T-cell (primary cell): ENCODE measurements at places on chromosomes 16 and 17.

GRCh38 chr16:85579191-85579590, 33.9 kb upstream of the GSE1 start:
- DNase-seq: no peak

- no peak for DNase-seq
These were observed 665 bp upstream of the AKAP1 start for GRCh38 chr17:57084361-57084801.

DNA sequence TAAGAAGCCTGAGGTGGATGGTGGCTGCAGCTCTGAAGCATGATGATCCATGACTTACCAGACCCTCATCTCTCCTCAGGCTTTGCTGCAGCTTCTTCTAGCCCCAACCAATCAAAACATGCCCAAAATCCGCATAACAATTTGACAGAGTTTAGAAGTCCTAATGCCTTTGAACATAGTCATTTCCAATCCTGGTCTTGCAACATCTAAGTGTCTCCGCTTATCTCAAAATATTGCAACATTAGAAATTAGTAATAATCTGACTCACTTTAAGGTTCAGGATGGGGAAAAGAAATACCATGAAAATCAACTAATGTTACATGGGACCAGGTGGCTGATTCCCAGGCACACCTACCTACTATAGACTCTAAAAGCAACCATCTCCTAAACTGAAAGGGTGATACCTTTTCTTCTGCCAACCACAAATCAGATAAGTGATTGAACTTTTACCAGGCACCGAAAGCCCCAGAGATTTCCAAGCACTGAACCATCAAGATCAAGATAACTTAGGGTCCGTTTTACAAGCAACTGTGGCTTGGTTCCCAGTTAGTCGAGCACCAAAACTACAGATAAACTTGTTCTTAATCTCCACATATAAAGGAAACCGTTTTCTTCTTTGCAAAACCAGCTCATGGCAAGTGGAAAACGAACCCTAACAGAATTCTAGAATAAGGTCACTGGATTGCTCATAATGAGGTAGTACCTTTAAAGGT, 14.0 kb downstream of the ERN1 start:
- no peak for DNase-seq

DNA sequence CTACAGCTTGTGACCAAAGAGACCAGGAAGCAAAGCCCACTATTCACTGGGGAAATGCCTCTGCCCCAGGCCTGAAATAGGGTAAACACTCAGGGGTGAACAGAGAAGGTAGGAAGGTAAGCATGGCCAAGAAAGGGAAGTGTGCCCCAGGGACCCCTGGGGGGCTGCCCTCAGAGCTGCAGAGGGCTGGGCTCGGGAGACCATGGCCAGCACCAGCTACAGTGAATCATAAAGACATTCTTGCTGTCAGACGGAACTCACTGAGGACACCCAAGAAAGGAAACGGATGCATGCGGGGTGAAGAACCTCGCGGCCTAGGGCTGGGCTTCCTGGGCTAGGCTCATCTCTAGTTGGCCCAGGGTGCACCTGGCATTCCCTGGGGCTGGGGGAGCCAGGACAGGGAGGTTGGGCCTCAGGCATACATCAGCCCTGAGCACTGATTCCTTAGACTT, 9.6 kb downstream of the HIC1 start:
- no peak for DNase-seq

DNA sequence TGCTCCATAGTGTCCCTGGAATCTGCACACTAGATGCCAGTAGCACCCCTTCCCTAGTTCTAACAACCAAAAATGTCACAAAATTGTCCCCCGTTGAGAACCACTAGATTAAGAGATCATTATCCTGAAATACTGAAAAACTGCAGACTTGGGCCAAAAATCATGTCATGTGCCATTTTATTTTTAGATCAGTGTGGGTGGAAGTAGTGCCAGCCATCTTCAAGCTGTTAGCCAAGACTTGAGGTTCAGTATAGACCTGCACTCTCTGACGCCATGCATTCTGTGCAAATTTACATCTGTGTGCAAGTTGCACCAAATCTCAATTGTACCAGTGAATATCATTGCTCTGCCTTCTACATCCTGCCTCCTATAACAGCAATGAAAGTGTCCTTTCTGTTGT, 31.5 kb upstream of the NOL11 start:
- DNase-seq: no peak

- peak; percentile 37 for DNase-seq
These were observed 5.3 kb downstream of the RPL13 start for GRCh38 chr16:89565506-89566372.

DNA sequence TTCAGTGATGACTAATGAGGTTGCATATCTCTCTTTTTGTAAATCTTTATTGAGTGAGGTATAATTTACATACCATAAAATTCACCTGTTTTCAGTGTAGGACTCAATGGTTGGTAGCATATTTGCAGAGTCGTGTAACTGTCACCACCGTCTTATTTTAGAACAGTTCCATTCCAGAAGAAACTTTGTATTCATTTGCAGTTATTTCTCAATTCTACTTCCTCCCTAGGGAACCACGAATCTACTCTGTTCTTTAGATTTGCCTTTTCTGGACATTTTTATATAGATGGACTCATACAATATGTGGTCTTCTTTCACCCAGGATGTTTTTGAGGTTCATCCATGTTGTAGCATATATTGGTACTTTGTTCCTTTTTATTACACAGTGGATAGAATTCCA, 3.7 kb downstream of the FTO start:
- DNase-seq: no peak

GRCh38 chr17:76427501-76428231, 25.3 kb downstream of the UBE2O start:
- no peak for DNase-seq

- DNase-seq: no peak
These were observed 5.4 kb downstream of the CLUH start for GRCh38 chr17:2705888-2706795.

DNA sequence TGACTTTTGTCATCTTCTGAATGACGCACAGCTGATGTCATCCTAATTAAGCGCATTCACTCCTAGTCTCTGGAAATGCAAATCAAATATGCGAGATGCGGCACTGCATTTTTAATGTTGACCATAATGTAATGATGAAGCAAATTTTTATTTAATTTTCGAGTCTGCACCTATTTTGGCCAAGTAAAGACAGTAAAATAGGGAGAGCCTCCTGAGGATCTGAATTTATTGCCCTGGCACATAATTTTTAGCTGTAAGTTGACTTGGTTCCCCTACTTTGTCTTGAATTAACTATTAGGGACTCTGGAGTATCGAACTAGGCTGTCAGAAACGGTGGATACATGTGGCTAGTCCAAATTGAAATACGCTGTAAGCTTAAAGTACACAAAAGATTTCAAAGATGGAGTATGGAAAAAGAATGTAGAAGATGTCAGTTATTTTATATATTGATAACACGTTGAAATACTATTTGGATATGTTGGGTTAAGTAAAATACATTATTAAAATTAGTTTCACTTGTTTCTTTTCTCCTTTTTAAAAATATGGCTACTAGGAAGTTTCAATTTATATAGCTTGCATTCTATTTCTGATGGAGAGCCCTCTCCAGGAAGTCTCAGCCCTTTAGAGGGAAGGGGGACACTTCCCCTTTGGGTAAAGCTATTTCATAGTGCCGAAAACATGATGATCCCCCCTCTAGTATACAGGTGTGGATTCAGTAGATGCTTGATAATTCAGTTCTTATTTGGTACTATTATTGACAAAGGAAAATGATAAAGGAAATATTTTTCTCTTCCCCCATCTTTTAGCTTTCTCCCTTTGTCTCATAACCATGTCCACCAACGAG, 991 bp downstream of the KPNA2 start:
- no peak for DNase-seq

- DNase-seq: no peak
These were observed at the start of gene CAVIN1 for GRCh38 chr17:42422958-42423712. Gene CAVIN1, minus strand, starts transcription at chr17:42423256. Its CDS starts 159 bp downstream, at chr17:42423097.

DNA sequence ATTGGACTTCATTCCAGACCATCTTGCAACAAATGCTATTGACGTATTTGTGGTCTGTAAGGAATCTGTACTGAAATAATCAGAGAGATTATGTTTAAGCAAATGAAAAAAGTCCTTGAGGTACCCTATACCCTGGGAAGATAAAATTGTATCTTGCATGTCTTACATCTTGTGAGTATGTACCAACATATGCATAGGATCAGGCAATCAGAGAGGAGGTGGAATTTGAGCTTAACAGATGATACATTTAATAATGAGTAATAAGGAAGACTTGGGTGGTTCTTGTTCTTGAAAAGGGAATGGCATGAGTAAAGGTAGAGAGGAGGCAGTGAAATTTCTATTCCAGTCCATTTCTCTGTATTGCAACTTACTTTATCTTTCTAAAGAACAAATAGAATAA, 10.6 kb downstream of the MOSMO start:
- no peak for DNase-seq

DNA sequence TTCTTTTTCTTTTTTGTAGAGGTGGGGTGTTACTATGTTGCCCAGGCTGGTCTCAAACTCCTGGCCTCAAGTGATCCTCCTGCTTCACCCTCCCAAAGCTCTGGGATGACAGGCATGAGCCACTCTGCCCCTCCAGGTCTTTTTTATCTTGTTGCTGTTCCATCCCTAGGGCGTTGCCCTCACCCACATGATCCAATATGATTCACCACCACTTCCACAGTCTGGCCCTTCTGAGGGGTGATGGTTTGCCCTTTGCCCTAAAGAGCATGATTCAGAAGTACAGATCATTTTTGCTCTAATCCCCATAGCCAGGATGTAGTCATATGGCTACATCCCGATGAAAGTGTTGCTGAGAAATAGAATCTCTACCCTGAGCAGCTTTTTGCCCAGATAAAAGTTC, 18.8 kb downstream of the STX4 start:
- no peak for DNase-seq

DNA sequence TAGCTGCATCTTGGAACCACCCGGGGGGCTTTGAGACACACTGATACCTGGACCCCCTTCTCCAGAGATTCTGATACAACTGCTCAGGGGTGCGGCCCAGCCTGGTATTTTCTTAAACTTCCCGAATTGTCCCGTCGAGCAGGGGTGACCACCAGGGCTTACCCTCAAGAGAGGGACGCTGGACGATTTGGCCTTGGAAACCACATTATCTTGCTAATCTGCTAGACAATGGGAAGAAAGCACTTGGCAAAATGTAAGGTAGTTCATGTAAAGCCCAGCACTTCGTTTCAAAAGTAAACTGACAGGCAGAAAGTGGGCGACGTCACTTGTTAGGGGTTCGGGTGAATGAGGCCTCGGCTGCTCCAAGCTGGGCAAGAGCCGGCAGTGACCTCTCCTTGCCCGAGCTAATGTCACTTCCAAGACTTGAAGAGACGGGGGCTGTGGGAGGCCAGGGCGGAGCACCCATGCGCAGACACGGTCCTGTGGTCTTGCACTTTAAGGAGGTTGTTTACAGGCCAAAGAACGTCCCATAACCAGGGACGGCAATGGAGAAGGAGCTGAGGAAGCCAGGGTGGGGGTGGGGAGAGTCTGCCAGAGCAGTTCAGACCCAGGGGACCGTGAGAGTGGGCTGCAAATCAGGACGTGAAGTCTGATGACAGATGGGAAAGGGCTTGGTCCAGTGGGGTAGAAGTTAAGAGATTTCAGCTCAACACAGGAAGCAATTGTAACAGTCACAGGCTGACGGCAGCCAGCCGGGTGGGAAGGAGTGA, 152.7 kb upstream of the GSE1 start:
- DNase-seq: no peak
